ENCODE measurements at places on chromosomes 2 and 18.

GRCh38 chr2:223054193-223054781 is 2.3 kb downstream of the KCNE4 start:
- DNase-seq, result no peak

DNA sequence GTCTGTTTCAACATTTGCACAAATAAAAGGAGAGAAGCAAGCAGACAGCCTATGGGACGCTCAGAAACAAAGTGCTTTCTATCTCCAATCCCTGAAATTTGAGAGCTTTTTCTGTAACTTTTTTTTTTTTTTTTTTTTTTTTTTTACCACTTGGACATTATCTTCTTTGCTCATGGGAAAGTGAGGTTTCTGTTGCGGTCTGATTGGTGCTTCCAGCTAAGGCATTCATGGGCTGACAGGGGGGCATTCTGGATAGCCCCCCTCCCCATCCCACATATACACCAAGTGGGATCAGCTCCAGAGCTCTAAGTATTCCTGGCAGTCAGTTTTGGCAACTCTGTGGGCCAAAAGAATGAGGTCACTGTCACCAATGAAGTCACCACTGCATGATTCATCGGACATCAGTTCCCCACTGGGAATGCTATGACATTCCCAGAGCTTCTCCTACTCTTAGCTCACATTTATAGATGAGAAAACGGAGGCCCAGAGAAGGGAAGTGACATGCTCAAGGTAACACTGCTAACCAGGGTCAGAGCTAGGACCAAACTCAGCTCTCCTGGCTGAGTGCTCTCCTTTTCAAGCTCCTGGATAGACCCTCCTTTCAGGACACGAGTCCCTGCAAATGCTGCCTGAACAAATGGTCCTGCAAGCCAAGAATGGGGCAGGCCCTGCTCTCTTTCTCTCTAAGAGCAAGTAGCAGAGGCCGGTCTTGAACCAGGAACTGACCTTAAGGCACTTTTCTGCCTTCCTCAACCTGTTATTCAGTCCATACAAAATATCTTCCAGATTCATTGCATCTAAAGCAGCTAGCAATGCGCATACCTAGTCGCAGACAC is 61.3 kb downstream of the TMEM247 start:
- DNase-seq, result no peak

DNA sequence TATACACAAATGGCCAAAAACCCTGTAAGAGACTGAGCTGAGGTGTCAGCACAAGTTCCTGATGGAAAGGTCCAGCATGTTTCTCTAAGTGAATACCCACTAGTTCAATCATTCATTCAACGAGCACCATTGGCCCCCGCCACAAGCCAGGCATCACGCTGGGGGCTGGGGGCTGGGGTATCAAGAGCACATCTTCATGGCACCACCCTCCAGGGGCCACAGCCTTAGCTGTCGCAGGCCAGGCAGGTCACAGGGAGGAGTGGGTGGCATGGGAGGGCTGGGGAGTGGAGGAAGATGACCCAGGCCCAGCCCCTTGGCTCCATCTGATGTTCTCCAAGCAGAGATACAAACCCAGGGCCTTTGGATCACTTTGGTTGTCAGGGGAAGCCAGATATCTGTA is 97.9 kb downstream of the ACKR3 start:
- DNase-seq, result no peak

GRCh38 chr18:9530226-9531009 is 55.1 kb downstream of the RALBP1 start:
- DNase-seq, result no peak

DNA sequence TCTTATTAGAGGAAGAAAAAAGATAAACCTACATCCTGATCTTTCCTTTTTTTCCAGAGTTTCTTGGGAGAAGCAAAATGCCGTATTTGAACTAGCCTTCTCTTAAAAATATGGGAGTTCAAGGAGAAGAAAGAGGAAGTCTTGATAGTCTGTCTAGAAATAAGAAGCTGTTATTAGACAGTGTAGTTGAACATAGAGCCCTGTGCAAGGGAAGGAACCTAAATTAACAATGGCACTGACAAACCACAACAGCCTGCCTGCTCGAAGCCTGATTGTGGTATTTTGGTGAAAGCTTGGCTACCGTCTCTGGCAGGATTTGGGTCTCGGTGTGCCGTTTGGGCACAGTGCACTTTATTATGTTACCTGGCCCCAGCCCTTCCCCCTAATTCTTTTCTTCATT is 17.1 kb downstream of the SMARCAL1 start:
- DNase-seq, result no peak

- DNase-seq, result no peak
Measured at GRCh38 chr2:126643431-126643830, 12.5 kb upstream of the GYPC start.

DNA sequence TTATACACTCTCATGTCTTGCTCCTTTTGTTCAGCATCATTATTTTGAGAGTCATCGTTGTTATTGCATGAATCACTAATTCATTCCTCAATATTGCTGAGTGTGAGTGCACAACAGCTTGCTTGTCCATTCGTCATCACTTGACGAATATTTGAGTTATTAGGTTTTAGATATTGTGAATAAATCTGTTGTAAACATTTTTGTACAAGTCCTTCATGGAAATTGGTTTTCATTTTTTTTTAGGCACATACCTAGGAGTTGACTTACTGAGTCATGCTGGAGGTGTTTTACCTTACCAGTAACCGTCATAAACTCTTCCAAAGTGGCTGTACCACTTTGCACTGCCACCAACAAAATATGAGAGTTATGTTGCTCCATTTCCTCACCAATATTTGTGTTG is 84.2 kb upstream of the NCK2 start:
- DNase-seq, result no peak

DNA sequence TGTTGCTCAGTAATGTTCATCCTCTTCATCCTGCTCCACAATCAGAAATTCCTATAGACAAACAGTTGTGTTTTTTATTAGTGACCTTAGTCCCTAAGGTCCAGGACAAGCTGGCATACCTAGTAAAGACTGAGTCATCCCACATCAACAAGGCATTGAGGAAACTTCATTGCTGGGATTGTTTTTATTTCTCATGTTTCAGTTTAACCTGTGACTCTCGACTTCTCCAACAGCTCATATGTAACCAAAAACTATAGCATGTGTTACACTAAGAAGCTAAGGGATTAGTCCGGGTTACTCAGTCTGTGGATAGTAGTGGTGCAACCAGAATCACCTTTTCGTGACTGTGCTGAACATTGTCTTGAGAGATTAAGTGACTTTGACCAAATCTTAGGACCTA is 292.1 kb downstream of the RDH14 start:
- DNase-seq, result no peak

DNA sequence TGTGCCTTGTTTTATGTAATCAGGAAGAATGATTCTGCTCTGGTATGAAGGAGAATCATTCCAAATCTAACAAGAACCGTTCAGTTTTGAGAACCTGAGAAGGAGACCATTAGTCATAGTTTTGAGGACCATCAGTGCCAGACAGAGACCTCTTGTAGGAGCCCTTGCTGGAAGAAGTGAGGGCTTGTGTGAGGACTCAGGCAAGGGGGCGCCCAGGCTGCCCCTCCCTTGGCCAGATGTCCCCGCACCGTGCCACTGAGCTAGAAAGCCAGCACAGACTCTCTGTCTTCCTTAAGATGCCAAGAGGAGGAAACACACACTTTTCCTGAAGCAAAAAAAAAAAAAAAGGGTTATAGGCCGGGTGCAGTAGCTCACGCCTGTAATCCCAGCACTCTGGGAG is 55.7 kb upstream of the SLC39A10 start:
- no peak for DNase-seq

DNA sequence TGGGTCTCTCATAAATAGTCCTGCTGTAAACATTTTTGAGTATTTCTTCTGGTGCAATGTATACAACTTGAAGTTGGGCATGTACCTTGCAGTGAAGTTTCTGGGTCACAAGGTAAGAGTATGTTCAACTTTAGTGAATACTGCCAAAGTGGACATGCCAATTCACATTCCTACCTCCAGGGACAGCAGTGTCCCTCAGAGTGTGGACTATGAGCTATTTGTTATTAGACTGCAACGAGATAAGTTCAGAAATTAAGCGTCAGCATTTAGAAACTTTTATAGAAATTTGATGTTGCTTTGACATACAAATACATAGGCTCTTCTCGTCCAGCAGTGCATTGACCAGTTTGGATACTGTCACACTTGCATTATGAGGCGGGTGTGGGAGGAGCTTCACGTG is 7.2 kb upstream of the ACKR3 start:
- DNase-seq, result no peak

- DNase-seq, result peak; percentile 34
Measured at GRCh38 chr2:218230882-218231281, 13.9 kb downstream of the ARPC2 start.

DNA sequence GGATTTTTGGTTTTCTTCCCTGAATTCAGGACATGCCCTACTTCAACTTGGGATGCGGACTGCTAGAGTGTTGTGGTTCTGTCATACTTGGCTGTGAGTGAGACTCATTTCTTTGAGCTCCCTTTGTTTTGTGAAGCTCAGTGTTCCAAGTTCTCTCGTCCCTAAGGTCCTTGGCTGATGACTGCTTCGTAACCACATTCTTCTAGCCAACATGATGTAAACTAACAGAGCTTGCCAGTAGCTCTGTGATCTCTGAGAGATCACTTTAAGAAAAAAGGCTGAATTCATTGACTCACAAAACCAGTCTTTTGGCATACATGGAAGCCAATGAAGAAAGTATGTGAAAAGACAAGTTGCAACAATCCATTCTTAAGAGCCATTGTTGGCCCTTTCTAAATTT is 96.9 kb upstream of the MSTN start:
- DNase-seq, result no peak

GRCh38 chr2:165648801-165649200 is 145.2 kb downstream of the GALNT3 start:
- no peak for DNase-seq

DNA sequence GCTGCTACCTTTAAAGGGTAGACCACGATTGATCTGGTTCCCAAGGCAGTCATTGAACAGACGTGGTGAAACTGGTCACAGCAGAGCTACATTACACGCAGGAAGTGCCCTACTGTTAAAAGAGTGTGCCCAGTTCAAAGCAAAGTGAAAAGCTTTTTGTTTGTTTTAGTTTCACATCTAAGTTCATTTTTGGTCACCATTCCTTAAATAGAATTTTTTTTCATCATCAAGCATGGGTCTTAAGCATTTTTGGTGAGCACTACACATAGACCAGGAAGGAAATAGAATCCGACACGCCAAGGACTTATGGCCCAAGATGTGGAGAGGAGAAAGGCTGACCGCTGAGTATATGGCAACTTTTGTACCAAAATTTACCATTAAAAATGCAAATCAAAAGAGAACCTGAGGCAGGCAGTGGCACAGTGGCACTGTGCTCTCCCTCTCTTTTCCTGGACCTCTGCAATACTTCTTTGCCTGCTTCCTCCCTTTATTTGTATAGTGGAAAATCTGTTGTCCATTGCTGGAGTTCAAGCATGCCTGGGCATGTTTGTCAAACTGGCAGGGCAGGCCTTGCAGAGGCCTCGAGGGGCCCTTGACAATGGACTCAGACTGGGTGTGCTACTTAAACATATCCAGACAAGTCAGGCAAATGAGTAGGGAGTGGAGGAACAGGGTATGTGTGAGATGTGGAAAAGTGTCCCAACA is 42.6 kb upstream of the HNRNPA3 start:
- DNase-seq, result no peak

DNA sequence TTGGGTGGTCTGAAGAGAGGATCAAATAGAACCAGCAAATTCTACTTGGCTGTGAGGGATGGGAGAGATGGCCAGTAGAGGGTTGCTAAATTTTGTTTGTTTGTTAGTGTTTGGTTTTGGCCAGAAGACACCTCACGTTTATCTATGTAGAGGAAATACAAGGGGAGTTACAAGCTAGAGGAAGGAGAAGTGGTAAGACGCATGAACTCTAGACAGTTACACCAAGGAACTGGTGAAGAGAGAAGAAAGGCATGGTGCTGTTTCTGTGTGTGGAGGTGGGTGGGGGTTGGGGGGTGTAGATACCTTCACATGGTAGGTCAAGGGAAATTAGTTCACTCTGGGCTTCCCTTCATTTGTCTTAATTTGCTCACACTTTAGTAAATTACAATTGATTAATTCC is 25.6 kb downstream of the RASGRP3 start:
- DNase-seq, result no peak

GRCh38 chr18:3044931-3045698 is 32.2 kb upstream of the LPIN2 start:
- no peak for DNase-seq

- no peak for DNase-seq
Measured at GRCh38 chr2:237904831-237905599, 45.6 kb downstream of the RAMP1 start.

- DNase-seq, result no peak
Measured at GRCh38 chr2:54267577-54267976, 11.5 kb upstream of the TSPYL6 start.

DNA sequence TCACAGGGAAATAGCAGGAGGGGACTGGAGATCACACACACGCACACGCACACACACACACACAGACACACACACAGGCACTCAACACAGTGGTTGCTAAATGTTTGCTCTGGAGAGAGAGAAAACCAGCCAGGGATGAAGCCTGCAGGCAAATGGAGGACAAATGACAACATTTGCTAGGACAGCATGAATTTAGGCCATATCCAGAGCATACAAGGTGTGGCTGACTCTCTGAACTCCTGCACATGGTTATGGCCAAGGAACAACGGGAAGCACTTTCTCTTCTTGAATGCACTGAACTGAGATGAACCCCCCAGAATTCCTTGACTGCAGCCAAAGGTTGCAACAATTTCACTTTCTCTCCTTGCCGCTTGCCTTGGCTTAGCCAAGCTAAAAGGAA is 230.0 kb upstream of the RASGRP3 start:
- no peak for DNase-seq

DNA sequence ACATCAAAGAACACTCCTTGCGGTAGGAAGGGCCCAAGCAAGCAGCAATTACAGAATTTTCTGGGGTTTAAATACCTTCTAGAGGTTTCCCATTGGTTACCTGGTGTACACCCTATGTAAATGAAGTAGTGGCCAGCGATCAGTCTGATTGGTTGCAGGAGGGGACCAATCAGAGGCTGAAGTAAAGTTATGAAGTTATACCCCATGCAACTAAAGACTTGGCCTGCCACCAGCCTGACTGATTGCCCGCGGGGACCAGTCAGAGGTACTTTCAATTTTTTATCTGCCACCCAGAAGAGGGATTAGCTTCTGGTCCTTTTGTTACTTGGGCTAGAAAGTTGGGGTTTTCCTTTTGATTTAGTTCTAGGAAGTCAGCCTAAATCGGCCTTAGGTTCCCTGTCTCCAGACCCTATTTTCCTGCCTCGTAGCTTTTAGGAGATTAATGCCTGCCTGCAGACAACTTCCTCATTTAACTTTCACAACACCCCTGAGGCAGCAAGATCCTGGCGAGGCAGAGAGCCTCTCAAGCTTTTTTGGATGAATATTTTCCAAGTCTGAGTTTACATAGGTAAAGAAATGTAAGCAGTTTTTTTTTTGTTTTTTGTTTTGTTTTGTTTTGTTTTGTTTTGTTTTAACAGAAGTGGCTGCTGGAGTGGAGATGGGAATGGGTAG is 1.5 kb upstream of the DGUOK start:
- no peak for DNase-seq

DNA sequence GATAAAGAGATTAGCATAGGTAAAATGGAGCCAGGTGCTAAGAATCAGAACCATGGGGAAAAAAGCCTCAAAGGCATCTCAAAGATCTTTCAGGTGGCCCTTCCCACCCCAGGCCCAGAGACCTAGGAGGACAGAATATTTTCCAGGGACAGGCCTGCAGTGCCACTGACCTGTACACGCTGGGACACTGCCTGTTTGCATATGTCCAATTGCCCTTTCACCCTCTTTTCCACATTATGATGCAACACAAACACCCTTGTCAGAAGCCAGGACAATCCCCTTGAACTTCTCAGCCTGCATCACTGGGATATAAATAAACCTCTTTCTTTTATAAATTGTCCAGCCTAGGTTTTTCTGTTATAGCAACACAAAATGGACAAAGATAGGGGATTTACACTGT is 419.1 kb downstream of the TRIB2 start:
- no peak for DNase-seq
